ENCODE measurements at places on chromosomes 4 and X.

DNA sequence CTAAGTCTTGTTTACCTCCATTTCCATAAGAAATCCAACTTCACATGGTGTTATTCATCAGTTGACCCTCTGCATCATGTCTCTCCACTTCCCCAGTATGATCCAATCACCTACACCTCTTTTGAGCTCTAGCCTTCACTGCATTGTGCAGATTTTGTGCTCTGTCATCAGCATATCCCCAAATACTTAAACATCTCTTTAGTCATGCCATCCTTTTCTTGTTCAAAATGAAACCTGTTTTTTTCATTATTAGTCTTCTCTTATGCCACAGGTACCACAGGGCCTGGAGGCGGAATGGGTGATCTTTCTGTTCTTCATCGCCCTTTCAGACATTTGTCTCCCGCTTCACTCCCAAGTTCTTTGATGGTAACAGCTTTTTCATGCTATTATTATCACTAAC lies 382.7 kb upstream of the GALNTL6 start:
- no peak for DNase-seq

- DNase-seq: no peak
Observed at GRCh38 chrX:107780525-107780924, 3.0 kb downstream of the NCBP2L start.

- peak; percentile 32 for DNase-seq
Observed at GRCh38 chr4:4919927-4920326, 60.5 kb downstream of the MSX1 start.

DNA sequence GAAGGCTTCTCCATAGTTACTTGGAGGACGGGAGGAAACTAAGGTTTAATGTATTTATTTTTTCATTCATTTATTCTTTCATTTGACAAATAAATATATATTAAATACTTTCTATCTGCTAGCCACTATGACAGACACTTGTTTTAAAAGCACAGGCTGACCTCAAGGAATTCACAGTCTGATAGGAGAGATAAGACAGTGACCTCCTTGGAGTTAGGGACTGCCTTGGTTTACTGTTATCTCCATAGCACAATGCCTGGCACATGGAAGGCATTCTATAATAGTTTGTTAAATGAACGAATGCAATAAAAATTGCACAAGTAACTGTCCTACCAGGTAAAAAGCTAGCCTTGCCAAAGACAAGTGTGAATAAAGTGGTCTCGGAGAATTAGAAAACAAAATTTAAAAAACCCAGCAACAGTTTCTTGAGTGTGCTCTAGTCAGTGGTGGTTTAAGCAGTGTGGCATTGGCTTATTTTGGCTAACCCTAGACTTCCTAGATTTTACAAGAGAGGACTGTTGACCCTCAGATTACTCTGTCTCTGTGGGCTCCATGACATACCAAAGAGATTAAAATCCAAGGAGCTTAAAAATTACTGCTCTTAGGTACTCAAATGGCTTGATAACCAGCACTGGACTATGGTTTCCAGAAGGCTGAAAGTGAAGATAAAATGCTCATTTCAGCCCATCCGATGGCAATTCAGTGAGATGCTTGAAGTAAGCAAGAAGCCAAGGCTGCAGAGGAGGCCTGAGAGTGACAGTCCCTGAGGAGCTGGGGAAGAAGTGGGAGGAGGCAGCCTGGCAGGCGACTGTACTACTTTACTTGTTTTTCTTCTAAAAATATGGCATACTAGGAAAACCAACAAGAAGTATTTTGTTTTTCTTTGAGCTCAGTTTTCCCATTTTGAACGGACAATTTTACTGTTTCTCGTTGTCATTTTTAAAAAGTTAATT lies 9.6 kb downstream of the AFP start:
- no peak for DNase-seq

DNA sequence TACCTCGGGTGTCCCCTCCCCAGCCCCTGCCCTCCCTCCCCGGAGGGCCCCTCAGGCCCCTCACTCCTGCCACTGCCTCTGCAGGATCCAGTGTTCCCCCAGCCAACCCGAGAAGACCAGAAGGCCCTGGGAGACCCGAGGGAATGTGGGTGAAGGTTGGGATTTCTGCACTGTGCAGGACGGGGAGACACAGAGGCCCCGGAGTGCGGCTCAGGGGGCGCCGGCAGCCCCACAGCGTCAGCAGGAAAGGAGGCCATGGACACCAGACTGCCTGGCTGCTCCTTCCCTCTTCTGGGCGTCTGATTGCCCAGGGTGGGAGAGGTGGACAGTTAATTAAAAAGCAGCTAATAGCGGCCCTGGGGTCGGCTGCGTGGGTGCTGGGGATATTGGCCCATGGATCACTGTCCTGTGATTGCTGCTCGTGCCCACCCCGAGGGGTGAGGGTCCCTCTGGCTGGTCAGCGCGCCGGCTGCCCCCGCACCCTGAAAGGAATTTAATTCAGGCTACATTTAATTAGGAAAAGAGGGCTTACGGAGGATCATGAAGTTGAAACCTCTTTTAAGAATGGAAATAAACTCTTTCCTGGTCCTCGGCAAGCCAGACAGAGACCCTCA lies 57.8 kb upstream of the NKX1-1 start:
- DNase-seq: no peak

DNA sequence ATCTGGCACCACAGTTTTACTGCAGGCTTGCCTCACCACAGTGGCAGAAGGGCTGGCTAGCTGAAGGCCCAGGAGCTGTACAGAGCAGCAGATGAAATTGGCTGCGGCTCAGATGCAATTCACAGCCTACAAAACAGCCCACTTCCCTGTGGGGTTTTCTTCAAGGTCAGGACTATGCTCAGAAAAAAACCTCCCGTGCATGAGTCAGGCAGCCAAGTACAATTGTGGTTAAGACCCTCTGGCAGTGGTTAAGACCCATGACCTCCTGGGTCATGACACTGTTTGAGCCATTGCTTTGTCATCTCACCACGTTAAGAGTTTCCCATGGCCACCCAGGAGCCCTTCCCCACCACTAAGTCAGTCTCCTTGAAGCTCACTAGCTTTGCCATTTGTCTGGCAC lies 276.3 kb downstream of the HNRNPD start:
- DNase-seq: peak; percentile 51

- peak; percentile 35 for DNase-seq
Observed at GRCh38 chr4:154506253-154506652, 14.7 kb upstream of the DCHS2 start.

GRCh38 chr4:96675896-96676295 lies 836.0 kb downstream of the PDHA2 start:
- DNase-seq: peak; percentile 32

DNA sequence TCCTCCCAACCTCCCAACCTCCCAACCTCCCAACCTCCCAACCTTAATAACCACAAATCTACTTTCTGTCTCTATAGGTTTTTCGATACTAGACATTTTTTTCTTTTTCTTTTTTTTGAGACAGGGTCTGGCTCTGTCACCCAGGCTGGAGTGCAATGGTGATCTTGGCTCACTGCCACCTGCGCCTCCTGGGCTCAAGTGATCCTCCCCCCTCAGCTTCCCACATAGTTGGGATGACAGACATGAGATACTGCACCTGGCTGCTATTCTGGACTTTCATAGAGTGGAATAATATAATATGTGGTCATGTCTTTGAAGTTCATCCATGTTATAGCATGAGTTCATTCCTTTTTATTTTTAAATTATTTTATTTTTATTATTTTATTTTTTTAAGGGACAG lies 39.5 kb upstream of the ZFX start:
- no peak for DNase-seq

- DNase-seq: no peak
Observed at GRCh38 chr4:66923081-66923865, 622.0 kb downstream of the CENPC start.

GRCh38 chr4:37455301-37456131 lies 211.0 kb downstream of the NWD2 start:
- no peak for DNase-seq

All from M059J (cell line).